NCI-H1417 treated with DMSO at 0.1 percent for 48 hours (cell line): ENCODE measurements at places on chromosomes 16 and 17.

DNA sequence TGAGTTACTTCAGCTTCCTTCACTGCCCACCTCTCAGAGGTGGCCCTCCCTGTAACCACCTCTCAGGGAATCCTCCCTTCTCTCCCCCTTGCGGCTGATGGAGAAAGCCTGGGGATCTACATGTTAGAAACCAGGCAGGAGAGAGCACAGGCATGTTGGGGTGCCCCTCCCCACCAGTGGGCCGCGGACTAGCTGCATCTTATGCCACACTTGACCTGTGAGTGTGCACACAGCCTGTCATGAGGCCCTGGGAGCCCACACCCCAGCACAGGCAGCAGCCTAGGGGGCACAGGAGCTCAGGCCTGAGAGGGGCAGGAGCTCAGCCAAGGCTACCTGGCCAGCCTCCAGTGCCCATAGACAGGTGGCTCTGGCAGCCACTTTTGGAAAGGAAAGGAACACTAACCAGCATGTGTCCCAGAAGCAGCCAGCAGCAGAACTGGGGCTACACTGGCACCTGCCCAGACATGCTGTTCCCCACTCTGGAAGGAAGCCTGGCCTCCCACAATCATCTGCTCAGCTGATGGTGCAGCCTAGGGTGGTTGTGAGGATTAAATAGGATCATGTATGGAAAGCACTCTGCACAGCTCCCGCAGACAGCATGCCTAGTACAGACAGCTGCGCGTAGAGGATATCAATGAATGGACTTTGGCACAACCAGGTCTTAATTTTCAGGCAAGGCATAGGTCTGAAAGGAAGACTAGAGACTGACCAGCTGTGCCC lies 60.5 kb downstream of the TMEM132E start:
- no peak for DNase-seq

GRCh38 chr17:77909236-77909635 lies 49.3 kb upstream of the TNRC6C start:
- DNase-seq = no peak

DNA sequence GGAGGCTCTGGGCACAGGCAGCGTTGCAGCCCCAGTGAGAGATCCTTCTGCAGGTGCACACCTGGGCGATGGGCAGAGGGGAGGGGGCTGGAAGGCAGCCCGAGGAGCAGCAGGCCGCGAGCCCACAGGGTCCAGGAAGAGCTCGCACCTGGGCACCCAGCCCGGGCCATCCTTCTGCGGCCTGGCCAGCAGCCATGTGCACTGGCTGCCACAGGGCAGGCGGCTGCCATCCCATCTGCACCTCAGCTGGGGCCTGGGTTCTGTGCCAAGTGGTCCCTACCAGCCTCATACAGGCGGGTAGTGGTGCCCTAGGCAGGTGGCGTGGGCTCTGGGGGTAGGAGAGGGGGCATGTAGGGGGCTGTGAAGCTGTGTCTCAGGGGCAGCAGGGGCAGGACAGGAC lies 197.2 kb downstream of the RBFOX3 start:
- no peak for DNase-seq

- no peak for DNase-seq
Observed at GRCh38 chr17:79970576-79971068, 65.0 kb downstream of the TBC1D16 start.

GRCh38 chr17:28745786-28746411 lies 2.1 kb downstream of the TRAF4 start:
- no peak for DNase-seq

DNA sequence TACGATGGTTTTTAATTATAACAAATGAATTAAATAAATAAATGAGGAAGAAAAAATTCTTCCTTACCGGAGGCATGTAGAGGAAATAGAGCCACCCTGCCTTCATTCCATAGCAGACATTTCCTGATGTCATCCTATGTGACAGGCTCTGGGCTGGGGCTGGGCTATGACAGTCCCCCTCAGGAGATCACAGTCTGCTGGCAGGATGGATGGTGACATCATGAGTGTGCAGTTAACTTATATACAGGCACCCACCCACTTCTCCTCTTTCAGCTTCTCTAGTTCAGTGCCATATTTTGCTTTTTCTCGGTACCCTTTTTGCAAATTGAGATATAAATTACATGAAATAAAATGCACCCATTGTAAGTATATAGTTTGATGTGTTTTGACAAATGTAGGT lies 6.4 kb upstream of the CMTM3 start:
- DNase-seq = no peak

DNA sequence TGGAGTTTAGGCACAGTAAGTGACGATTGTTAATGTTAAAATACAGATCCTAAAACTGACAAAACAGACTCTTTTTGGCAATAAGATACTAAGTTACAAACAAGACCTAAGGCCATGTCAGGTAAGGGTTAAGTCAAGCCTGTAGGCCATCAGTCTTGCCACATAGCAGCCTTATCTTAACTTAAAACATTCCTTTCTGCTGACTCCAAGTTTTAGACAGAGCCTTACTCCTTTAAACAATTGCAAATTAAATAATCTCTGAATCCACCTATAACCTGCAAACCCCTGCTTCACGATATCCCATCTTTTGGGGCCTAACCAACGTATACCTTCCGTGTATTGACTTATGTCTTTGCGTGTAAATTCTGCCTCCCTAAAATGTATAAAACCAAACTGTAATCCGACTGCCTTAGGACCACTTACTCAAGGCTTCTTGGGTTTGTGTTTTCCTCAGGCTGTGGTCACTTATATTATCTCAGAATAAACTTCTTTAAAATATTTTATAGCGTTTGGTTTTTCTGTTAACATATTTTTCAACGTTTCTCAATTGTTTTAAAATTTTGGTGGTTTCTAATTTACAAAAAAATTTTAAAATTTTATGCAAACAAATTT lies 64.4 kb downstream of the EFCAB5 start:
- no peak for DNase-seq

DNA sequence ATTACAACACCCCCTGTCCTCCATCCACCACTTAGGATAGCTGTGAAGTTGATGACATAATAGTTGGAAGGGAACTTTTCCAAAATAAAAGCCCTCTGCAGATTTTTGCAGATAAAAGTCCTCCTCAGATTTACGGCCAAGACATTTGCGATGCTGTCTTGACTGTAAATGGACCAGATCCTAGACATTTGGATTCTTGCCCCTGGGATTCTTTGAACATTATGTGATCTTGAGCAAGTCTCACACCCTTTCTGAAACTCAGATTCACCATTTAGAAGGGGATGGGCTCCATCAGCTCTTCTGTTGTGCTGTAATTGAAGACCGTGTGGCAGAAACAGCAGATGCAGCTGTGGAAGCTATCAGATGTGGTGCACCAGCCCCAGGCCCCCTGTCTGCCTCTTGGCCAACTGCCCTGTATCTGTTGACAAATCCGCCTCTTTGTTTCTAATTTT lies 153.9 kb upstream of the CACNG3 start:
- DNase-seq = no peak

- DNase-seq = no peak
Observed at GRCh38 chr16:3118846-3119245, 6.5 kb downstream of the ZNF205 start.

DNA sequence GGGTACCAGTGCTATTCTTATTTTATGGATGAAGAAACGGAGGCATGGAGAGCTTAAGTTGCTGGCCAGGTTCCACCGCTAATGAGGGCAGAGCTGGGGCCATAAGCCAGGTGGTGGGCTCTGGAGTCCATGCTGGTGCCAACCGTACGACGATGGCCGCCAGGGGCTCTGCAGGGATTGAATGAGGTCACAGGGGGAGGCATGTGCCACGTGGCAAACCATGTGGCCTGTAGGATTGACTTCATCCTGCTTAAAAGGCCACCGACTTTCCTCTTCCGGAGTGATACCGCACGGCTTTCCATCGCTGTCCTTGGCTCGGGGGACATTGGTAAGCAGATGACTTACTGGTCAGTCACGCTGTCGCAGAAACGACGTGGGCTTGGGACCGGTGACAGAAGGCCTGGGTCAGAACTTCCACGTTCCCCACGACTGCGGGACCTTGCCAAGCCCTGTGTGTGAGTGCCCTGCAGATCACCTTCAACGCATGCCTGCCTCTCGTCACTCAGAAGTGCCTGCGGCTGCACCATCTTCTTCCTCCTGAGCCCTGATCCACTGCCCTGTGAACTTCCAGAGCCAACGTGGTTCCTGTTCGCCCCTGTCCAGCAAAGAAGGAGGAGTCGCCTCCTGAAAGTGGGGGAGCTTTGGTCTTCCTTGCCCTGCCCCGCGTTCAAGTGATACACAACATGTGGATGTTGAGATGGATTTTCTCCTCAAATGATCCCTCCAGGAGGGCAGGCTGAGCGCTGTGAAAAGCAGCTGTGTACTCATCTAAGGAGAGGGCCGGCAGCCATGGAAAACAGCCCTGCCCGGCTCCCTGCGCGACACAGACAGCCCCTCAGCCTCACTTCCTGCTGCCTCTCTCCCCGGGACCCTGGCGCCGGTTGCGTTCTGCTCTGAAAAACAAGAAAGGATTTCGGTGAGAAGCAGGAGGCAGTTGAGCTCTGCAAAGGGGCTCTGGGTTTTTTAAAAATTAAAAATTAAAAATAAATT lies 176.7 kb downstream of the C16orf95 start:
- DNase-seq = no peak

DNA sequence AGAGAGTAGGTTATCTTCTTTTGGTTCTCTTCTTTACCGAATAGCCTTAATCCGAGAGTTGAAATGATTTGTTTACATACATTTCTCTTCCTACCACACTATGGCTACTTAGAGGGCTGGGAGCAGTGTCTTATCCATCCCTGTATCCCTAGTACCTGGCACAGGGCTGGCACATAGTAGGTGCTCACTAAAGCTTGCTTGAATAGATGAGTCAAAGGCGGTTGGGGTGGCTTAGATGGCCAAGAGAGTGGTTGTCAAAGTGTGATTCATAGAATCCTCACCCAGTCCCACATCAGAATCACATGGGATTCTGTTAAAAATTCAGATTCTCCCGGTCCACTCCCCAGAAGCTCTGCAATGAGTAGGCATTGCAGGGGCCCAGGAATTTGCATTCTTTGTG lies 11.1 kb downstream of the CHAD start:
- no peak for DNase-seq

GRCh38 chr16:69397821-69398521 lies 12.2 kb upstream of the TERF2 start:
- no peak for DNase-seq

DNA sequence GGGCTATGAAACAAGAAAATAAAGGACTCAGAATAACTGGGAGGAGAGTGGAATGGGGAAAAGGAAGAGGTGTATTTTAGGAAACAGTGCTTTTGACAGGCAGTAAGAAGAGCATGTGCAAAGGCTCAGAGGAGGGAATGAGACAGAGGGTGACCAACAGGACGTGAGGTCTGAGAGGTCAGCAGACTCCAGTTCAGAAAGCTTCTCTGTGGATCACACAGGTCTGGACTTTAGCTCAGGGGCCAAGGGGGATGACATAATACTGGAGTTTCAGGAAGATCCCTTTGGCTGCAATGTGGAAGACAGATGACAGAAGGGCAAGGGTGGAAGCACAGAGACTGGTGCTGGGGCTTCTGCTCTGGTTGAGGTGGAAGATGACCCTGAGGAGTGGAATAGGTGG lies 489.9 kb upstream of the CDH5 start:
- DNase-seq = no peak

GRCh38 chr16:11632455-11632939 lies 35.8 kb upstream of the SNN start:
- no peak for DNase-seq

DNA sequence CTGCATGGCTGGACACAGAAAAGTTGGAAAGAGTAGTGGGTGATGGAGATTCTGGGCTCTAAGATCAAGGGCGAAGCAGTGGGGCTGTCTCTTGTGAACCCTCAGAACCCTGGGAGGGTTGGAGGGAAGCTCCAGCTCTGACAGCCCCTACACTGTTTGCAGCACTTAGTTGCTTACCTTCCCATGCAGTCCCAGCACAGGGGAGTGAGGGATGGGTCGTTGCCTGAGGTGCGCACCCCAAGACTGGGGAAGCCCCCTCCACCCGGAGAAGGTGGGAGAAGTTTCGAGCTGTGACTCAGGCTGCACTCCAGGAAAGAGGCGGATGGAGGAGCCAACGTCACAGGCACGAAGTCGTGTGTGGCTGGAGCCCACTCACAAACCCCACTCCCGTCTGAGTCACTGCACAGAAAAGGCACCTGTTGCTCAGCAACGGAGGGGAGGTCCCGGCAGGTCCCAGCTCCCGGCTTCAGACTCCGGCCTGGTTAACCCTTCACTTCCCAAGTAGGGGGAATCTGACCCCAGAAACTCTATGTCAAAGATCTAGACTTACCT lies 60.1 kb downstream of the AIPL1 start:
- no peak for DNase-seq

DNA sequence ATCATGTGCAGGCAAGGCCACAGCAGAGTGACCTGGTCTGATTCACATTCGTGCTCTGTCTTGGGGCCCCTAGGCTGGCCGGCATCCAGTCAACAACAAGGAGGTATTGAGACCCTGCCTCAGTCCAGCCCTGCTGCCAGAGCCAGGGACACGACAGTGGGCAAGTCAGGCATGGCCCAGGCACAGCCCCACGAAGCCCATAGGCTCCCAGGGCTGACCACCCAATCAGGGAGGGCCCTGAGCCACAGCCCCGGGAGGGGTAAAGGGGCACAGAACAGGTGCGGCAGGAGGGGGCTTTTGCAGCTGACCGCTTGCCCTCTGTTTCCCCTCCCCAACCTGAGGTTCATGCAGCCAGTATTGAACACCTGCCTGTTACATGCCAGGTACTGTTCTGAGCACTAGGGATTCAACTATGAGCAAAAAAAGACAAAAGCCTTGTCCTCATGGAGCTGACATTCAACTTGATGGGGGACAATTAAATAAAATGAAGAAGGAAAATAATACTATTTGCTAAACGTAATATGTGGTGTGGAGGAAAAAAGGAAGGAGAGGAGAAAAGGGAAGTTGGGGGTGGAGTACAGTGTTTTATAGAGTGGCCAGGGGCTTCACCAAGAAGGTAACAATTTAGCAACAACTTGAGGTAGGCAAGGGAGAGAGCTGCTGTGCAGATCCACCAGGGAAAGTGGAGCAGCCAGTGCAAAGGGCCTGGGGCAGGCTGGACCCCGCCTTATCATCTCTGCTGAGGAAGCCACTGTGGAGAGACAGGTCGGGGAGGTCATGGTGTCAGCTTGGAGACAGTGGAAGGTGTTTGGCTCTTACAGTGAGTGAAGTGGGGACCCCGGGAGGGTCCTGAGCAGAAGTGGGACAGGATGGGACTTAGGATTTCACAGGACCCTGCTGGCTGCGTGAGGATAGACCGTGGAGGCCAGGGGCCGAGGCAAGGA lies 6.1 kb downstream of the DRC3 start:
- DNase-seq = no peak

- DNase-seq = no peak
Observed at GRCh38 chr17:57146273-57146672, 61.2 kb downstream of the AKAP1 start.
